ENCODE measurements at places on chromosomes 5 and 9.

DNA sequence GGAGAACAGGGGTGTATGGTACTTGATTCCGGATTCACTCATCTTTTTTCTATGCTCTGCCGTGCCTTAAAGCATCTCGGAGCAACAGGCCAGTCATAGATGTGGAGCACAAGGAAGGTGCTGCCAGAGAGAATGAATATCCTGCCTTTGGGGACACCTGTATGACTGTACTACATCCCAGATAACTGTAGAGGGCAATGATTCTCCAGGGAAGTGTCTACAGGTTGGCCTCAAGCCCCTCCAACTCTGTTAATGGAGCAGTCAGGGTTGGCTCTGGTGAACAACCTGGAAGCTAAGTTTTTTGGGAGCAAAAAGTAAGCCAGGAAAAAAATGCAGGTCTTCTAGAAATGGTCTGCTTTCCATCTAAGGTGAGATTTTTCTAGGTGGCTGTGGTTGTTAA is 71.0 kb downstream of the NREP start:
- no peak for DNase-seq

GRCh38 chr5:98975682-98976407 is 47.0 kb upstream of the CHD1 start:
- DNase-seq, result no peak

DNA sequence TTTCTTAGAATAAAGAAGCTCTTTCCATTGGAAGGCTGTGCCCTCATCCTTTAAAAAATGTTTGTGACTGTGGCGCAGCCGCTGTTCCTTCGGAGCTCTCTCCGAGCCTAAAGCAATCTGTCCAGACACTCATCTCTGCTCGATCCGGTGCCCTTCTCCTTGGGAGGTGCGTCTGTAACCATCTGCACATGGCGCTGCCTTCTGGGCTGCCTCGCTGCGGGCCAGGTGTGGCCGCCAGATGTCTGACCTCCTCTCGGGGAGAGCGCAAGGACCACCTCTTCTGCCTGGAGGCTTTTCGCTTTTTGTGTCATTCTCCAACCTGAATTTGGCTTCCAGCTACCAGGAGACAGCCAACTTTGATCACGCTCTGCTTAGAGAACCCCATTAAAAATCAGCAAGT is 153.4 kb upstream of the PTCH1 start:
- no peak for DNase-seq

- no peak for DNase-seq
These were observed 253.8 kb upstream of the DAB2 start for GRCh38 chr5:39678534-39678933.

DNA sequence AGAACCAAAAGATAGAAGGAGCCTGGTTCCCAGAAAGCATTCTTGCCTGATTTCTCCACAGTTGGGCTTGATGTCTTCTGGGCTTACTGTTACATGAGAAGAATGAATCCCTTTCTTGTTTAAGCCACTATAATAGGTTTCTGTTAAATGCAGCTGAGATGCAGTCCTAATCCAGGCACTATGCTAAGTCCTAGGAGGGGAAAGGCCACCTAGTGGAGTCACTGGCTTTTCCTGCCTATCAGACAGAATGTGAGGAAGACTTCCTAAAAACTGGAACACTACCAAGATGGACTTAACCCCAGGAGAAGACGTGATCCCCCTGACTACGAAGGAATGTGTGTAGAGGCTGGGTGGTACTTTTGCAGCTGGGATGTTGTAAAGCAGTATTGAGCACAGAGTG is 34.3 kb upstream of the FSD1L start:
- DNase-seq, result peak; percentile 27

- no peak for DNase-seq
These were observed 110.1 kb downstream of the WNK2 start for GRCh38 chr9:93294011-93294410.

DNA sequence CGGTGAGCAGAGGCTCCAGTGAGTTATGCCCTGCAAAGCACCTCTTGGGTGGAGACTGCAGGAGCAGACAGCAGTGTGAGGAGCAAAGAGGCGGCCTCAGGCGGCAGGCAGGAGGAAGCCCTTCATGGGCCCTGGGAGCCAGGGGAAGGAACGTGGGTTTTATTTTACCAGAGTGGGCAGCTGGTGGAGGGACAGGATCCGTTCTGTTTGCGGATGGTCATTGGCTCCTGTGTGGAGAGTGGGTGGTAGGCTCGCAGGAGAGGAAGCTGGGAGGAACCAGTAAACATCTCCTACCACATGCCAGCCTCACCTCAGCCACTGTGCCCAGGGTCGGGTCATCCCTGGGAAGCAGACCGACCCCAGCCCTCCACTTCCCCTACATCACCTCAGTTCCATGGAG is 24.4 kb downstream of the HNRNPH1 start:
- DNase-seq, result no peak

GRCh38 chr5:35246411-35246810 is 16.1 kb upstream of the PRLR start:
- no peak for DNase-seq

GRCh38 chr9:38394416-38394815 is 1.9 kb downstream of the ALDH1B1 start:
- no peak for DNase-seq

GRCh38 chr9:122192914-122193525 is 33.3 kb downstream of the MORN5 start:
- DNase-seq, result no peak

- no peak for DNase-seq
These were observed 457 bp downstream of the UGCG start for GRCh38 chr9:111896942-111897600.

GRCh38 chr5:35163710-35164033 is 66.6 kb downstream of the PRLR start:
- no peak for DNase-seq

- no peak for DNase-seq
These were observed 123.2 kb downstream of the TEX10 start for GRCh38 chr9:100229561-100229960.

GRCh38 chr5:54829676-54830535 is 155.5 kb downstream of the ESM1 start:
- DNase-seq, result no peak

DNA sequence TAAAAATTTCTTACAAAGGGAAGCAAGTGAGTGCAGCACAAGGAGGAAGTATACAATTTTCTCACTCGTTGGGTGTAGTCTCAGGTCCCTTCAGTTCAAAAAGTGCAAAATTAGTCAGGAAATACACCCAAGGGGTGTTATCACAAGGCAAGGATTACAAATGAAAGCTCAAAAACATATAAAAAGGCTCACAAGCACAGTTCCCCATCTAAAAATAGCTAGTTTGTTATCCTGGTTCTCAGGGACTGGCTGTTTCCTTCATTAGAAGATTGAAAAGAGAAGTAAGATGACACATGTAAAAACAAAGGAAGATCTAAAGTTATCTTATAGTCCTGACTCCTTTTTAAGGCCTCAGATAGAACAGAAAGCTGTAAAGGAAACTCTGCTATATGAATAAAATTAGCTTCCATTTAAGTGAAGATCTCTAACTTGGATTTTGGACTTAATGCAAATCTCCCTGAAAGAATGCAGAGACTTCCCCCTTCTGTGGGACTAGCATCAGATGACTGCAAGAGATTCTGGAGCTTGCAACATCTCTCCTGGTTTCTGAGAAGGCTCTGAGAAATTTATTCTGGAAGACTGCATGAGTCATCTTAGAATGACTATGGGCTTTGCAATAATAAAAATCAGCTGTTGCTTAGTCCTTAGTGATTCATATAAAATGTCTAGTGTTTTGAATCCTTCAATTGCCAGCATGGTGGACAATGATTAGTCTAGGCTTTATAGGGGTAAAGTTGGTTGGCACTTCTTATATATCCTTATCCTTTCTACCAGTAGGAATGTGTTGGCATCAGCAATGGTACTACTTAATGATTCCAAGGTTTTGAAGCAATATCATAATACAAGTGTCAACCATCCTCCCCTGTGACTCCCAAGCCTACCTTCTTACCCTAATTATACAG is 25.4 kb downstream of the DAB2 start:
- DNase-seq, result no peak

DNA sequence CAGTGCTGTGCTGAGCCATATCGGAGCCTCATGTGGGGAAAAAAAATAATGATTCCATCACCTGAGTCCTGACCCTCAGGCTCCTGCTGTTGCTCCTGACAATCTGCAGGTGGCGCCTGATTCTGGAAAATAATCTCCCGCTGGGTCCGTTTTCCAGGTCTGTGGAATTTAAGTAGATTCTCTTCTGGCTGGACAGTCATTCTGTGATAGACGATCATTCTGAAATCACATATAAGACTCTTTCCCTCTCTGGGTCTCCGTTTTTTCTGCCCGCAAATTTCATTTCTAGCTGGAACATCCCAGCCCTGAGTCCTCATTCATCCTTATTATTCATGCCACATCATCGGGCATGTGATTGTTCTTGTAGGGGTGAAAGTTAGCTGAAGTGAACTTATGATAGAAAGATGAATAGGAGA is 22.1 kb upstream of the STXBP1 start:
- peak; percentile 52 for DNase-seq

GRCh38 chr5:135443161-135443960 is 3.8 kb downstream of the DCANP1 start:
- DNase-seq, result no peak

GRCh38 chr5:159061834-159062474 is 37.8 kb downstream of the EBF1 start:
- no peak for DNase-seq

GRCh38 chr5:148697180-148697808 is 43.0 kb upstream of the HTR4 start:
- no peak for DNase-seq

GRCh38 chr5:65992630-65993029 is 66.3 kb downstream of the ERBIN start:
- no peak for DNase-seq

GRCh38 chr9:24144796-24145195 is 318.8 kb upstream of the ELAVL2 start:
- no peak for DNase-seq

GRCh38 chr9:16069249-16069648 is 516.4 kb downstream of the CCDC171 start:
- DNase-seq, result no peak

DNA sequence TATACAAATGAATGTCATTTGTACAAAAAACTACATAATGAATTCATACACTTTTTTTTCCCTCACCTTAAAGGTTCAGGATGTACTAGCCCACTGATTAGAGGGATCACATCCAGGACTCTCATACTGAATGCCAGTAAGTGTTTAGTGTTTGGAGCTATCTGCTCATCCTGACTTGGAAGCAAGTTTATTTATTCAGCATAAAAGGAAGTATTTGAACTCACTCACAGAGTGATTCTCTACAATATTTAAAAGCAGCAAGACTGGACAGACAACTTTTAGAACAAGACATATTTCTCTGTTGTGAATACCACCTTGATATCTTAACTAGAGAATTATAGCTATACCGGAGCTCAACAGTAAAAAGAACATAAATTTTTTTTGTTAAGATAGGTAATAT is 14.8 kb upstream of the IQGAP2 start:
- no peak for DNase-seq
